AG20443 (cell line): ENCODE measurements at places on chromosomes 1 and 21.

DNA sequence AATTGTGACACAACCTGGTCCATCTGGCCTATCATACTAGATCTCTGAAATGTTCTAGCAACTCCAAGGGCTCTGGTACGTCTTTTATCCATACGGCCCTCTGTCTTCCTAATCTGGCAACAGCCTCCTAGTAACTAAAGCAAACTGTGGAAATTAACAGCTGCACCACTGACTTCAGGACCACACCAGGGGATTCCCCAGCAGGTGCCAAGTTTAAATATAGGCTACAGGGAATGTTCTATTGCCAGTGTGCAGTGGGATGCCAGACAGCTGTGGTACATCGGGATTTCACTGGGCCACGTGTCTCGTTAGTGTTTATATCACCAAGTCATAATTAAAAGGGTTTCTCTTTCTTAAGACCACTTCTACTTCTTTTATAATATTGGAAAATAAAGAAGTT lies 94.3 kb downstream of the RGS2 start:
- DNase-seq, result no peak

GRCh38 chr1:32741413-32742198 lies 39.0 kb upstream of the SYNC start:
- peak; percentile 90 for DNase-seq

- no peak for DNase-seq
These were observed 44.5 kb downstream of the TRIM33 start for GRCh38 chr1:114466334-114467014.

DNA sequence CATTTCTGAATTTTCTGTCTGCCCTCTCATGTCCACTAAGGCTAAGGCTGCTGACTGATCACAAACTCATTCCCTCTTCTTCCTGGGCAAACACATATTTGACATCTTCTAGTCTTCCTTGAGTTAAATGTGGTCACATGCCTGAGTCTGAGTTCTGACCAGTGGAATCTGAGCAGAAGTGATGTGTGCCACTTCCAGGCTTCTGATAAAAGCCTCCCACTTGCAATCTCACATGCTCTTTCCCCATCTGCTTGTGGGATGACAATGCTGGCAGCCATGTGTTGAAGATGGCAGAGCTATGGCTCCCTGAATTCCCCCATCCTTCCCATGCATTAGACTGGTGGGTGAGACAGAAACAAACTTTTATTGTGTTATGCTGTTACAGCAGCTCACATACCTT lies 149.9 kb upstream of the ZNF648 start:
- DNase-seq, result no peak

DNA sequence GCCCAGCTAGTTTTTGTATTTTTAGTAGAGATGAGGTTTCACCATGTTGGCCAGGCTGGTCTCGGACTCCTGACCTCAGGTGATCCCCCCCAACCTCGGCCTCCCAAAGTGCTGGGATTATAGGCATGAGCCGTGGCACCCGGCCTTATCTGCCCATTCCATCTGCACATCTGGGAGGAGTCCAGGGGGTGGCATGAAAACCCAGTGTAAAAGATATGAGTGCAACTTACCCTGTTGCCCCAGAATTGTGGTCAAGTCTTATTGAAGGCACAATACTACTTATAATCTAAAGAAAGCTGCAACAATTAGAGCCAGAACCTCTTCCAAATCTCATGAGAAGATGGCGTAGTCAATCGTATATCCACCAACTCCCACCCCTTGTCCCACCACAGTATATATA lies 18.4 kb downstream of the CTXND2 start:
- DNase-seq, result no peak

GRCh38 chr21:42614811-42615351 lies 38.5 kb upstream of the PDE9A start:
- no peak for DNase-seq

DNA sequence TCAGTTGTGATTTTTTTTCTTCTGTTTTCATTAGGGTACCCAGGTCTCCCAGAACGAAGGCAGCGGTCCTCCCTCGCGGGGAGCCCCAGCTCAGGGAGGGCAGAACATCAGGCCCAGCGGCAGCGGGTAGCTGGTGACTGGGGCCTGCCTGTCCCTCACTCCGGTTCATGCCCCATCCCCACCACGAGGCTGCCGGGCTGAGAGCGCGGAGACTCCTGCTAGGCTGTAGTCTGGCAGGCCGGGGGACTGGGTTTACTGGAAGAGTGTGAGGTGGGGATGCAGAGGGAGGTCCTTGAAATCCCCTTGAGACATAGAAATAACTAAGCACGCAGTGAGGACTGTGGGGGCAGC lies 10.5 kb downstream of the BRINP2 start:
- DNase-seq, result no peak

DNA sequence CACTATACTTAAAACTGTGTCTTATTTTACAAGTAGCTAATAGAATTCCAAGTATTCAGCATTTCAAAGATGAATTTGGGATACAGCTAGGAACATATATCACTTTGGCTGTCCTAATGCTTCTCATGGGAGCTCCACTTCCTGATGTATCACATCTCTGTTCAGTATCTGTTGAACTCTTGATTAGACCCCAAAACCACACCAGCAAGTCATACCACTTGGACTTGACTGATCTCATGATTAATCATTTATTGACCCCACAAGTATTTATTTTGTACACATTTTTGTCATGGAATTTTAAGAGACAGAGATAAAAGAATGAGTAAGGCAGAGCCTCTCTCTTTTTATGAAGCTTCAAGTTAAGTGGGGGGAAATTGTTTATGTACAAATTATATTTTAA lies 30.0 kb downstream of the TMPRSS15 start:
- DNase-seq, result no peak

DNA sequence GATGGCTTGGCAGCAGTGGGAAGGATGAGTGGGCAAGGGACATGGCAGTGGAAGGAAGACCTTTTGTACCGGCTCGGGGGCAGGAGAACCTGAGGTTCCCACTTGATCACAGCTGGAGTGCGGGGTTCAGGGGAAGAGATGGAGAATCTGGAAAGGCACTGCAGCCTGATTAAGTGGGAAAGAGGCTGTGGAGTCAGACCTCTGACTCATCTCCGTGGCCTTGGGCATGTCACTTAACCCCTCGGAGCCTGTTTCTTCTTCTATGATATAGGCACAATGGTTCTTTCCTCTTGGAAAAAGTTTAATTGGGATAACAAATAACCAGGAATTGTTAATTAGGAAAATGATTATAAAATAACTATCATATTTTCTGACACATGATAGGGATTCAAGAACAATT lies 13.1 kb upstream of the TMEM61 start:
- DNase-seq, result peak; percentile 52

- no peak for DNase-seq
These were observed 69.2 kb upstream of the RGS2 start for GRCh38 chr1:192739476-192740184.

GRCh38 chr1:209038735-209039134 lies 544.8 kb upstream of the CAMK1G start:
- no peak for DNase-seq

DNA sequence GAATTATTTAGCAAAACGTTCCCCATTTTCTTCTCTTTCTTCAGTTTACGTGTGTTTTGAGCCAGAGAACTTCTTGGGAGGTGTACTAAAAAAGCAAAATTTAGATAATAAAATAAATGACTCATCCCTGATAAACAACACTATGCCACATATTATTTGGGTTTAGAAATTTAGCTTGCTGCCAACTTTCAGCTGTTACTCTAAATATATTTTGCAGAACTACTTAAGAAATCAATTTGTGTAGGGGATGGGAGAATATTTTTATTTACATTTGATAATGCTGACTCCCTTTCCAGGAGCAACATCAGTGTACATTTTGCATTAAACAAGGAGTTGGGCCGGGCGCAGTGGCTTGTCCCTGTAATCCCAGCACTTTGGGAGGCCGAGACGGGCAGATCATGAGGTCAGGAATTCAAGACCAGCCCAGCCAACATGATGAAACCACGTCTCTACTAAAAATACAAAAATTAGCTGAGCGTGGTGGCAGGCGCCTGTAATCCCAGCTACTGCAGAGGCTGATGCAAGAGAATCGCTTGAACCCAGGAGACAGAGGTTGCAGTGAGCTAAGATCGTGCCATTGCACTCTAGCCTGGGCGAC lies 151.4 kb upstream of the ZRANB2 start:
- no peak for DNase-seq

GRCh38 chr1:100718581-100718980 lies 961 bp upstream of the VCAM1 start:
- DNase-seq, result no peak

DNA sequence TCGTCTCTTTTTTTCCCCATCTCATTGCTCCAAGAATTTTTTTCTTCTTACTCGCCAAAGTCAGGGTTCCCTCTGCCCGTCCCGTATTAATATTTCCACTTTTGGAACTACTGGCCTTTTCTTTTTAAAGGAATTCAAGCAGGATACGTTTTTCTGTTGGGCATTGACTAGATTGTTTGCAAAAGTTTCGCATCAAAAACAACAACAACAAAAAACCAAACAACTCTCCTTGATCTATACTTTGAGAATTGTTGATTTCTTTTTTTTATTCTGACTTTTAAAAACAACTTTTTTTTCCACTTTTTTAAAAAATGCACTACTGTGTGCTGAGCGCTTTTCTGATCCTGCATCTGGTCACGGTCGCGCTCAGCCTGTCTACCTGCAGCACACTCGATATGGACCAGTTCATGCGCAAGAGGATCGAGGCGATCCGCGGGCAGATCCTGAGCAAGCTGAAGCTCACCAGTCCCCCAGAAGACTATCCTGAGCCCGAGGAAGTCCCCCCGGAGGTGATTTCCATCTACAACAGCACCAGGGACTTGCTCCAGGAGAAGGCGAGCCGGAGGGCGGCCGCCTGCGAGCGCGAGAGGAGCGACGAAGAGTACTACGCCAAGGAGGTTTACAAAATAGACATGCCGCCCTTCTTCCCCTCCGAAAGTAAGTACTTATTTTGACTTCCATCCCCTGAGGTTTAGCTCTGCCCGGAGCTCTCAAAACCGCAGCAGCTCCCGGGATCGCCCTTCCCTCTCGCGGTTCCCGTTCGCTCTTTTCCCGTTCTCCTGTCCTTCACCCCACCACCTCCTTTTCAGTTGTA lies 1.5 kb downstream of the TGFB2 start:
- DNase-seq, result peak; percentile 40

- peak; percentile 68 for DNase-seq
These were observed 97.8 kb upstream of the ADGRL2 start for GRCh38 chr1:81702903-81703302.

DNA sequence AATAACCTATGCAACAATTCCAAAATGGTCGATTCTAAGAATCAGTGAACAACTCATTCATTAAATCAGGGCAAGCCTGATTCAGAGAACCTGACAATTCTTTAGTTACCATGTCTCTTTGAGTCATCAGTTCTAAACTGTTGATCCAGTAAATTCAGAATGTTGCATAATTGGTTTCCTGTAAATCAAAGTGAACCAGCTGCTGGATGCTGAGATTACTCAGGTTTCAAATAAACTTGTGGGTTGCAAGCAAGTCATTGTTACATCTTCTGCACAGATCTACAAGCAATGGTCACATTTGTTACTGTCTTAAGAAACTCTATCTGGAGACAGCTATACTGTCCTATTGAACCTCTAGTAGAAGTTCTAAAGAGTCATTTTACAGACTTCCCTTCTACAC lies 16.5 kb downstream of the PLA2G2D start:
- peak; percentile 50 for DNase-seq

GRCh38 chr1:227192163-227192562 lies 126.1 kb downstream of the CDC42BPA start:
- peak; percentile 88 for DNase-seq

DNA sequence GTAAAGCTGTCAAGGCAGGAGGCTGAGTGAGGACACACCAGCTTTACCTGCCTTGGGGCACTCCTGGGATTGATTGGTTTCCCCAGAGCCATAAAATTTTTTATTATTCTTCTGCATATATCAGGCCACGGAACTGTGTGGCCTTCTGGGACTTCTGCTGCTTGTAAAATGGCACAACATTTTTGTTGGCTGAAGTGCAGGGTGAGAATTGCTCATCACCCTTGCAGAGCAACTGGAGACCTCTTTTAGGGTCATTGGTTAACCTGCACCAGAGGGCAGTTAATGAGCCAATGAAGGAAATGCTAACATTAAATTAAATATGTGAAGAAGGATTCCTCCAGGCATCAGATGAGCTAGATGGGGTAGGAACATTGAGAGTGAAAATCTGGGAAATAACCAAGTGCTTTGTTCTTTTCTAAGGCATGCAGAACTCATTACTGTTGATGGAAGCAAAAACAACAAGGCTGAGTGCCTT lies 87.7 kb downstream of the LTN1 start:
- no peak for DNase-seq

DNA sequence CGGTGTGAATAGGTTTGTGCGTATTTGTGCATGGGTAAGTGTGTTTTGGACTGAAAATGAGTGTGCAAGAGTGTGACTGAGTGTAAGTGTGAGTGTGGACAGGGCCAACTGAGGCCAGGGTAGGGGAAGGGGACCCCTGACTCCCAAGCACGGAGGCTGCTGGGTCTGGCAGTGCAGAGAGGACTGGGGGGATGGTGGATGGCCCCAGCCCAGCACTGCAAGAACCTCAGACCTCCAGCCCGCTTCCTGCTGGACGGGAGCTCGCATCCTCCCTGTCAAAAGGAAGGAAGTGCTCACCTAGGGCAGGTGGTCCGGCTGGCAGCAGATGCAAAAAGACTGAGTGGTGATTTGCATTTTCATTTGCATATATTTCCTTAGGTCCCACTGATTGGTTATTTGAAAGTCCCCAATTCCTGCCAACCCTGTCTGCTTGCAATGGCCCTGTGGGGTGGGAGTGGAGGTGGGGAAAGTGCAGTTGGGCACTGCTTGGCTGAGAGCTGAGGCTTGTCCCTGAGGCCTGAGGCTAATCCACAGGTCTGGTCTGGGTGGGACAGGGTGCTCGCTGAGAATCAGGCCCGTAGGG lies 42.8 kb upstream of the CASZ1 start:
- DNase-seq, result no peak

DNA sequence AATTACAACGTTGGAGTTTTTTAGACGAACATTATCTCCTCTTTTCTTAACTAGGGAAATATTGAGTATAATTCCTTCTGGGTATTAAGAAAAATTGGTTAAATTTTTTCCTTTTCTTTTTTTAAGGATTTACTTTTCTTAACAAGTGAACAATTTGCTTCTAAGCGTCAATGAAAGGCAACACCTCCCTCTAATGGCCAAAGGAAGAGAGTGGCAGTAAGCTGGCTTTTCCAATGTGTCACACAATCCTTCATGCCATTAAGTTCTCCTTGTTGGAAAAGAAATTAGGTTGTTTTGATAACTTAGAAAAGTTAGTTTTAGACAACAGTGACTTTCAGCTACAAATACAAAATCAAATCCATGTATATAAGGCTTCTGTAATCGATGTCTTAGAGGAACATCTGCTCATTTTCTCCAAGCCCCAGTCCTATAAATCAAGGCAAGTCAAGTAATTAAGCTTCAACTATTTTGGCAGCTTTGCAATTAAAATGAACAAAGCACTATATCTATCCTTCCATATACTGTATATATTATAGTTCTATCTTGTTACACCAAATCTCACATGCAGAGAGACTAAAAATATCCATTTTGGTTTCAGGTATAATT lies 62.8 kb downstream of the EDEM3 start:
- peak; percentile 62 for DNase-seq
